ENCODE measurements at places on chromosomes 13 and 19. TPM values are rescaled to one million over a fixed set of nuclear protein-coding genes. Genes with fewer than 3 reads are reported as not detected.

DNA sequence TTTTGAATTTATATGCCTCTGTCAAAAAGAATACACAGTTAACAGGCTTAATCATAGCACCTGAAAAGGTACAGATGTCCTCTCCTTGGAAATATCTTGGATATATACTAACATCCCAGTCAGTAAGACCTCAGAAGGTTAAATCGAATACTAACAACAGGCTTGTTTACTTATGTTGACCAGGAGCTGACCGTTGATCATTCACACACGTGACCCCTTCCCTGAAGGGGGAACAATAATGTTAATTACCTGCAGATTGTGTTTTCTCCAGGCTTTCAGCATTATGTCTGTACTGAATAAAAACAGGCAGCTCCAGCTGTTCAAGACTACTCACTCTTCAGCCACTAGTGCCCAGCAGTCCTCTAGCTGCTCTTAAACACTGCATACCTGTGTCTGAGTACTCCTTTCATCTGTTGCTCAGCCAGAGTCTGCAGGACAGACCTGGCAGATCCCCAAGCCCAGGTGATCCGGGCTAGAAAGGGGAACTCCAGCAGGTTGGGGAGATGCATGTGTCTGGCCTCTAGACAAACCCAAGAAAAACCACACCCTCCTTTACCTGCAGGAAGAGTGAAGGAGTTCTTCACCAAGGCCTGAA lies 163.9 kb downstream of the RNF17 start:
- no peak overlapping the region for H3K27ac ChIP-seq
- no peaks in the 10 kb centered on the region for H3K36me3 ChIP-seq
- no peak overlapping the region for H3K4me3 ChIP-seq
- peaks cover 30% of the 10 kb centered on the region for H3K27me3 ChIP-seq

DNA sequence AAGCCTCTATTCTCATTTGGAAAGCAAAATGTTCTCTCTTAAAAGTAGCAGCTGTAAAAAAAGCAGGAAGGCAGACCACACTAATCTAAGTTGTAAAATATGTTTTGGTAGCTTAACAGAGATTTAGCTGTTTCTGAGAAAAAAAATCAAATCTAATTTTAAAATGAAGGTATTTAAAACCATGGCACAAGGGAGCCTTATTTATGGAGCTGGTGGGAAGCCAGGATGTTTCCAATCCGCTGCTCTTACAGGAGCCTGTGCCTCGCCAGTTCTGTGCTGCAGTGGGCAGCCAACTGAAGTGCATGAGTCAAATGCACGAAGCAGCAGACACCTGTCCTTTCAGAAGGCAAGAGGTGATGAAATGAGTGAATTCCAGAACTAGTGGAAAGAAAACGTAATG lies 28.2 kb downstream of the GPC6 start:
- DNase-seq = no peak
- H3K27ac ChIP-seq = no peak overlapping the region
- no peaks in the 10 kb centered on the region for H3K27me3 ChIP-seq
- H3K4me1 ChIP-seq = no peaks in the 10 kb centered on the region

GRCh38 chr19:4448147-4448985 lies 9.2 kb downstream of the UBXN6 start:
- no peaks in the 10 kb centered on the region for H3K27me3 ChIP-seq
- no peak for DNase-seq
- H3K36me3 ChIP-seq = peaks cover 16% of the 10 kb centered on the region
- H3K27ac ChIP-seq = no peak overlapping the region
- H3K4me1 ChIP-seq = no peaks in the 10 kb centered on the region

GRCh38 chr13:90485436-90485835 lies 862.1 kb upstream of the MIR17HG start:
- H3K4me1 ChIP-seq = no peaks in the 10 kb centered on the region
- H3K4me3 ChIP-seq = no peak overlapping the region
- H3K36me3 ChIP-seq = no peaks in the 10 kb centered on the region

- no peaks in the 10 kb centered on the region for H3K27me3 ChIP-seq
- no peak for DNase-seq
- no peaks in the 10 kb centered on the region for H3K4me1 ChIP-seq
- H3K4me3 ChIP-seq = no peak overlapping the region
Observed at GRCh38 chr13:100356889-100357288, 231.7 kb downstream of the GGACT start.

DNA sequence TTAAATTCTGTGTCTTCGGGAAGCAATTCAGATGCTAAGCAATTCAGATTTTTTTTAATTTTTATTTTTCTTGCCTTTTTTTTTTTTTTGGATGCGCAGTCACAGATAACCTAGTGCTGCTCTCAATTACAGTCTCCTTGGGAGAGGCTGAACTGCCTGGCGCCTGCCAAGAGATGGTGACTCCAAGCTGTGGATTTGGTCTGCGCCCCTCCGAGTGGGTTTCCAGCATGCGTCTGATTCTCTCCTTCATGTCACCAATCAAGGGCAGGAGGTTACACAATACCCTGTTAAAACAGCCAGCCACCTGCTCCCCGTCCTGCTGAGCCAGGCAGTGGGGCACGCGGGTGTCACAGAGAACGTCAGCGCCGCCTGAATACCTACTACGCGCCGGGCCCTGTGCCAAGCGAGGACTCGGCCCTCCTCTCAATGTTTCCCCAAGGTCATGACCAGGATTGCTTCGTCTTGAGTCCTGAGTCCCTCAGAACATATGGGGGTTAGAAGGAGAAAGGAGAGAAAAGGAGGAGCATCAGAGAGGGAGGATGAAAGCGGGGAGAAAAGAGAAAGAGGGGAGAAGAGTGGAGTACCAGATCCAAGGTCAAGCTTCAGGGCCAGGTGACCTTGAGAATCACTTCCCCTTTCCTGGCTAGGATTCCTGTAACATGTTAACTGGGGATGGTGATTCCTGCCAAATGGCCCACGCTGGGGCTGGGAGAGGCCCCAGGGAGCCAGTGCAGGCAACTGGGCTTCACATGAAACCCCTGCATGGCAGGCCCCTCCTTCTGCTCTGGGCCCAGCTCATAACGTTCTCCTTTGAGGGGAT lies 213.6 kb downstream of the URI1 start:
- no peak for DNase-seq
- H3K4me1 ChIP-seq = no peaks in the 10 kb centered on the region
- H3K27me3 ChIP-seq = no peaks in the 10 kb centered on the region
- no peak overlapping the region for H3K4me3 ChIP-seq
- H3K36me3 ChIP-seq = no peaks in the 10 kb centered on the region

- no peak overlapping the region for H3K4me3 ChIP-seq
- no peaks in the 10 kb centered on the region for H3K27me3 ChIP-seq
- H3K36me3 ChIP-seq = no peaks in the 10 kb centered on the region
- DNase-seq = no peak
- H3K4me1 ChIP-seq = no peaks in the 10 kb centered on the region
Observed at GRCh38 chr19:30969591-30969990, 379.6 kb downstream of the TSHZ3 start.

DNA sequence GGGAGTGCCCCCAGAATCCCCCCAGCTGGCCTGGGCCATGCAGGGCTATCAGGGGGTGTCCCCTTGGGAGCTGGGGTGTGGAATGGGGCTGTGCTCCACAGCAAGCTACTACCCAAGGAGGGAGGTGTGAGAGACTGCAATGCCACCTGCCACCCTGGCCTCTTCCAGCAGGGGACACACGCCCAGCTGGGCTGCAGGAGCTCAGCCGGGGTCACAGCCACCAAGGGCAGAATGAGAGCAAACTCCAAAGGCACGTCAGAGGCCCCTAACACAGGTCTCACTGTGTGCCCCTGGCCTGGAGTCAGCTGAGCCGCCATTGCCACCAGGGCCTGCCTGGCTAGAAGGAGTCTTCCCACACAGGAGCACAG lies 55.5 kb downstream of the MLLT1 start:
- H3K4me1 ChIP-seq = peaks cover 14% of the 10 kb centered on the region
- no peaks in the 10 kb centered on the region for H3K27me3 ChIP-seq
- no peak for DNase-seq
- H3K36me3 ChIP-seq = peaks cover 40% of the 10 kb centered on the region
- H3K27ac ChIP-seq = no peak overlapping the region

GRCh38 chr13:47549219-47549752 lies 451.8 kb downstream of the SUCLA2 start:
- no peak for DNase-seq
- no peaks in the 10 kb centered on the region for H3K36me3 ChIP-seq
- no peak overlapping the region for H3K27ac ChIP-seq
- H3K4me1 ChIP-seq = no peaks in the 10 kb centered on the region
- no peaks in the 10 kb centered on the region for H3K27me3 ChIP-seq
- no peak overlapping the region for H3K4me3 ChIP-seq

DNA sequence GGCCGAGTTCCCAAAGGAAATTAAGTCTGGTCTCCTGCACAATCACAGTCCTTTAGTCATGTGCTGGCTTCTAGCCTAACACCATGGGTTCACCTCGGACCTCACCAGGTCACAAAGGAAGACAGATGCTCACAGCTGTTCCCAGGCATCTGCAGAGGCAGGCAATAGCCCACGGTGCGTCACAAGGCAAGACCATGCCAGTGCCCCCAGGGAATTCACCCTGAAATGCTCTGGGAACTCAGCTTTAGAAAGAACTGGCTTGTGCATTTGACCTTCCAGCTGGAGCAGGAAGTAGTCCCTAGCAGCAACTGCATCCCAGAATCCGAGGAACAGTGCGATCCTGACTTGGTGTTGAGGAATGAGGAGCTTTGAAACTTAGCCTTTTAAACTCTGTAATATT lies 96.8 kb upstream of the WASF3 start:
- H3K36me3 ChIP-seq = no peaks in the 10 kb centered on the region
- H3K4me3 ChIP-seq = no peak overlapping the region
- no peak for DNase-seq
- H3K27ac ChIP-seq = no peak overlapping the region
- no peaks in the 10 kb centered on the region for H3K27me3 ChIP-seq
- no peaks in the 10 kb centered on the region for H3K4me1 ChIP-seq

GRCh38 chr13:111327730-111328573 lies 7.5 kb downstream of the TEX29 start:
- H3K4me1 ChIP-seq = no peaks in the 10 kb centered on the region
- no peak for DNase-seq
- no peak overlapping the region for H3K27ac ChIP-seq
- H3K36me3 ChIP-seq = no peaks in the 10 kb centered on the region
- H3K4me3 ChIP-seq = no peak overlapping the region
- H3K27me3 ChIP-seq = no peaks in the 10 kb centered on the region

- no peaks in the 10 kb centered on the region for H3K36me3 ChIP-seq
- H3K4me1 ChIP-seq = no peaks in the 10 kb centered on the region
- no peak overlapping the region for H3K27ac ChIP-seq
- H3K4me3 ChIP-seq = no peak overlapping the region
Observed at GRCh38 chr13:70960841-70961443, 852.7 kb upstream of the KLHL1 start.

DNA sequence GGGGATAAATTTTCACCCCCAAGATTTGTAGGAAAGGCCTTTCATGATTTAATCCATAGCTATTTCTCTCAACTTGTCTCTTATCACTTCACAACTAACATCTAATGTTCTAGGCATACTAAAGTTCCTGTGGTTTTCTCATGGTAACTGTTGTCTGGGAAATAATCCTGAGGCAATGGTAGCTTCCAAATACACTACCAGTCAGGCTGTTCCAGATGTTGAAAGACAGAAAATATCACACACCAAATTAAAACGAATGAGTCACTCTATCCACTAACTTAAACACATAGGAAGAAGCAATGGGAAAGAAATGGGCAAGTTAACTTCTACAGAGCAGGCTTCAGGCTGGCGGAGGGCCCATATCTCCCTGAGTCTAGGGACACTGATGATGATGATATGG lies 77.7 kb upstream of the MYO16 start:
- DNase-seq = no peak
- no peaks in the 10 kb centered on the region for H3K36me3 ChIP-seq
- no peaks in the 10 kb centered on the region for H3K4me1 ChIP-seq
- no peak overlapping the region for H3K27ac ChIP-seq

DNA sequence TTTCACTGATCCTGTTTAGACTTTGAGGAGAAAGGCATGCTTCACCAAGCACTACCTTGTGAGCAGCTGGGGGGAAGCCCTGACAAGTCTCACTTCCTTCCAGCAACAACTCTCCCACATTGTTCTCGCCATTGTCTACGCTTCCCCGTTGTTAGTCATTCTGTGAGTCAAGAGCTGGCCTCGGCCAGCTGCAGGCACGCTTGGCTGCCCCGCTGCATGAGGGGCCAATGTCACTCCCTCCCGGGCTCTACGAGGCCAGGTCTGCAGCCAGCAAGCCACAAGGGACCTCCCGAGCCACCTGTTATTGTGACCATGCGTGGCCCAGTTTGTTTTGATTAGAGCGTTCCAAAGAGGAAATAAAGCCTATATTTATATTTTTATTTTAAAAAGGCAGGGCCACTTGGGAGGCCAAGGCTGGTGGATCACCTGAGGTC lies 220.9 kb downstream of the FOXO1 start:
- H3K36me3 ChIP-seq = no peaks in the 10 kb centered on the region
- peak; percentile 99 for DNase-seq
- H3K27ac ChIP-seq = peak overlapping the region; percentile 99
- H3K4me3 ChIP-seq = no peak overlapping the region
- H3K4me1 ChIP-seq = peaks cover 36% of the 10 kb centered on the region

GRCh38 chr19:55115446-55116065 lies 1.9 kb downstream of the PPP1R12C start:
- peak overlapping the region; percentile 75 for H3K4me3 ChIP-seq
- H3K27ac ChIP-seq = peak overlapping the region; percentile 59
- peak; percentile 21 for DNase-seq
- H3K27me3 ChIP-seq = no peaks in the 10 kb centered on the region
- no peaks in the 10 kb centered on the region for H3K36me3 ChIP-seq

- no peaks in the 10 kb centered on the region for H3K36me3 ChIP-seq
- no peak overlapping the region for H3K27ac ChIP-seq
- H3K4me1 ChIP-seq = no peaks in the 10 kb centered on the region
- DNase-seq = no peak
- no peak overlapping the region for H3K4me3 ChIP-seq
- H3K27me3 ChIP-seq = no peaks in the 10 kb centered on the region
Observed at GRCh38 chr13:108120302-108120701, 95.0 kb downstream of the LIG4 start.

DNA sequence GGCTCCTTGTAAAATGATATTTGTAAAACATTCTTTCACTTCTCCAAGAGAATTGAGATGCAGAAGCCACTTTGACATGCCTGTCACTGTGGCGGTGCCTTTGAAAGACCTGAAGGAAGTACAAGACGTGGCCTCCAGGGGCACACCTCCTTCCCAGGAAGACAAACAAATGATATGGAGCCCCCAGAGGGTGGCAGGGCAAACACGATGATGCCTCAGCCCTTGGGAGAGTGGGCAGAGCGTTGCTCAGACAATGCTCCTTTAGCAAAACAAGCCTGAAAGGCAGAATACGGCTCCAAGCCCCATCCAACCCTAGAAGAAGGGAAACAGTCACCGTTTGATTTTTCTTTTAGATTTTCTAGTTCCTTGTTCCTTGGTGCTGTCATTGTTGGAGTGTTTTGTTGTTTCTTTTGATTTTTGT lies 9.2 kb upstream of the ATP12A start:
- H3K27me3 ChIP-seq = peaks cover 4% of the 10 kb centered on the region
- H3K4me1 ChIP-seq = no peaks in the 10 kb centered on the region
- H3K4me3 ChIP-seq = no peak overlapping the region
- no peak overlapping the region for H3K27ac ChIP-seq
- no peak for DNase-seq

The ARHGAP33 gene
- total RNA-seq = 18.4 TPM

The CEACAM7 gene
- not detected for total RNA-seq

The MBD3L3 gene
- not detected for total RNA-seq

The B3GLCT gene
- 14.6 TPM for total RNA-seq

The MAST1 gene
- 0.13 TPM for total RNA-seq

The SLC17A7 gene
- 0.13 TPM for total RNA-seq

The ZNF442 gene
- 0.93 TPM for total RNA-seq

The LGI4 gene
- total RNA-seq = not detected

All from endothelial cell of umbilical vein (primary cell).